ENCODE measurements at places on chromosomes 5 and 9.

DNA sequence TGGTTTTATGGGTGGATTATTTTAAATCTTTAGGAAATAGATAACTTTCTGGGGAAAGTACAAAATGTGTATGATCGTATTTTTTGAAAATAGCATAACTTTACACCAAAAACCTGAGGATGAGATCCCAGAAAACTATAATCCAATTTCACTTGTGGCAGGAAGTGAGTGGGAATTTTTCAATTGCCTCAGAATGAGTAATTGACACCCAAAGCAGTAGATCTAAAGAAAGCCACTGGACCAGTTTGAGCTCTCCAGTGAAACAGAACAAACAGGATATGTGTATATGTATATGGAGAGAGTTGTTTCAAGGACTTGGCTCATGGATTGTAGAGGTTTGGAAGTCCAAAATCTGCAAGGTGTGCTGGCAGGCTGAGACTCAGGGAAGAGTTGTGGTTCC lies 109.2 kb upstream of the SHB start:
- DNase-seq: no peak

GRCh38 chr9:126650404-126651341 lies 36.9 kb downstream of the LMX1B start:
- DNase-seq: no peak

DNA sequence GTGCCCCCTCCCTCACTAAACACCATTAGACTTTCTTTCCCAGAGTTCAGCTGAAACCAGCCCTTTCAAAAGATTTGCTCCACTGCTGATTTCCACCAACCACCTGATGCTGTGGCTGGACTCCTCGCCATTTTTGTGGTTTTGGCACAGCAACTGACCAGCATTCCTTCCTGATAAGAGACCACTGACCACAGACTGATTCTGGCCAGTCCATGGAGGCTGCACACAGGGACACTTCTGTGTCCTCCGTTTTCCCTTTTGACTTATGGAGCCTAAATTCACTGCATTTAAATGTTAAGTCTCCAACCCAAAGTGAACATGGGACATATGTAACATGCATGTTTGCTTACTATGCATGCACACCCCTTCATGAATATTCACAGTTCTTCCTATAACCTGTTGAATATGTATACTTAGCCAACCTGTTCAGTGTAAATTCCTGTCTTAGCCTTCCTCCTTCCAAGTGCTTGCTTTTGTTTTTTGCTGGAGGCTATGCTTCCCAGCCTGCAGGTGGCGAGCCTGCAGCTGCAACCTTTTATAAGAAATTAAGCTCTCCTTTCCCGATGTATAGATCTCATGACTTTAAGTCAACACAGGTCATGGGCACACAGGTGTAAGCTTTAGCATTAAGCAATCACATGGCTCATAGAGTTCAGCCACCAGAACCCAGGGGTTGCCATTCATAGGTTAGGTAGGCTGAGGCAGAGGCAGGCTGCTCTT lies 78.7 kb downstream of the ACTL7B start:
- DNase-seq: no peak

DNA sequence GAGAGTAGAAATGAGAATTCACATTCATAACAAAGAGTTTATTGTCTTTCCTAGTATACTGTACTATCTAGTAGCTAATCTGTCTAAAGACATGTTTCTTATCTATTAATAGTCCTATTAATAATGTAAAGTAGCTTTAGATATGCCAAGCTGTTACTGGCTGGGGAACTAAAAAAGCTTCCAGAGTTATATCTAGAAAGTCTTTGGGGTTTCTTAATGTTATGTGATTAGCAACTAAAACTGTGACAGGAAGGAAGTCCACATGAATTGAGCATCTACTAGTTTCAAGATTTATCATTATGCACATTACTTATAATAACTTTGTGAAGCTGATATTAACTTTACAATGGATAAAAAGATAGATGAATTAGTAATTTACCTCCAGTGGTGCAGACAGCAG lies 122.7 kb upstream of the CDKN2B start:
- no peak for DNase-seq

DNA sequence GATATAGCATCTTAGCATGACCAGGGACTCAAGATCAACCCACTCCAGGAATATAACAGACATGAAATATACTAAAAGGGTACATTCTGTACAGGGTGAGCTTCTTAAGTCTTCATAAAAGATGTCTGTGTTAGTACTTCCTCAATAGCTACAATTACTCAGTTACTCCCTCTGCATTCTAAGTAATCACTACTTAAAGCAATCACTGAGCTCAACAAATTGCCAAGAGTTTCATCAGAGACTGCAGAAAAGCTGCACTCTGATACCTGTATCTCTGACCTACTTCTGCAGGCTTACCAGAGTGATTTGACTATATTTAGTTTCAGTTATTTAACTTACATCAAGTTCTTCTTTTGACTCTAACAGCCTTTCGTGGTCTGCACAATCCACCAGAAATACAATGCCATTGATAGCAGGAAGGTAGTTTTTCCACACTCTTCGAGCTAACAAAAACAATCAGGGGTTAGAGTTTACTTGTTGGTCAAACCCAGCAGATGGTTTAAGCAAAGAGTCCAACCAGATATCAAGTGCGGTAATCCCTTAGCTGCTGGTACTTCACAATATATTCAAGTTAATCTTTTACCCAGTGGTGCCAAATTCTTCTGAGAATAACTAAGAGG lies 23.3 kb downstream of the SAR1B start:
- no peak for DNase-seq

DNA sequence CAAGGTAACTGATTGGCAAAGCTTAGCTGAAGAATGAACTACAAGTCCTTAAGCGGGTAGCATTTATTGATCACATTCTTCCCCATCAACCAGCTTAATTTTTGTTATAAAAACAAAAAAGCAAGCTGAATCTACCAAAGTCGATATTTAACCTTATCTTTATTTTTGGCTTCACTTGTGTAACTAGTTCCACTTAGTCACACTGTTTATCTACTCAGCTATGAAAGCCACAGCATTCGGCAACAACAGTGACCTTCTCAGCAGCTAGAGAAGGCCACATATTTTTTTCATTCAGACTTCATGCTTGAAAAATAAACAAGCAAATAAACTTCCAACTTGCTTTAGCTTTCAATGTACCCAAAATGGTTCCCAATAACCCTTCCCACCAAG lies 69.4 kb downstream of the KLHL3 start:
- no peak for DNase-seq

DNA sequence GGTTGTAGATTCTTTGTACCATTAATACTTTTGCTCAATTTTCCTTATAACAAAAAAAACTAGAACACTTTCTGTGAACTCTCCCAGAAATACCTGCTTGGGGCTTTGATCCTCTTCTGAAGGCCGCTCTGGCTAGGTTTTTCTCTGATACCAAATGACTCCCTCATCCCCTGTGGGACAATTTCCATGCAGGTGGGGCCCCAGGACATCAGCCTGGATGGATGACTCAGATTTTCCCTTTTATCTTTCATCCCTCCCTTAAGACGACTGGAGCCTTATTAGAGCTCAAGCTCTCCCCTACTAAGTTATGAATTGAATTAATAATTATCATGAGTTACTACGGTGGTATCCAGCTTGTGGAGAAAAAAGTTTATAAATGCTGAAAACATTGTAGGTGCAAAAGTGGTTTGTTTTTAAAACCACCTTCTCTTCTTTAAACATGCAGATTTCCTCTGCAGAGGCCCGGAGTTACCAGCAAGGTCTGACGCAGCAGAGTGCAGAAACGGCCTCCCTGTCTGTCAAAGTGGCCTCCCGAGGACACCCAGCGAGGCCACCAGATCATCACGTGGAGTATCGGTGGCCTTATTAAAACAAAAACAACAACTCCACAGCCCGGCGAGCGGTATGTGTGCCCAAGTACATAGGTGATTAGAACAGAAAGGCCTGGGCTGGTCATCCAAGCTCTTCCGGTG lies 50.8 kb upstream of the IRX4 start:
- no peak for DNase-seq

DNA sequence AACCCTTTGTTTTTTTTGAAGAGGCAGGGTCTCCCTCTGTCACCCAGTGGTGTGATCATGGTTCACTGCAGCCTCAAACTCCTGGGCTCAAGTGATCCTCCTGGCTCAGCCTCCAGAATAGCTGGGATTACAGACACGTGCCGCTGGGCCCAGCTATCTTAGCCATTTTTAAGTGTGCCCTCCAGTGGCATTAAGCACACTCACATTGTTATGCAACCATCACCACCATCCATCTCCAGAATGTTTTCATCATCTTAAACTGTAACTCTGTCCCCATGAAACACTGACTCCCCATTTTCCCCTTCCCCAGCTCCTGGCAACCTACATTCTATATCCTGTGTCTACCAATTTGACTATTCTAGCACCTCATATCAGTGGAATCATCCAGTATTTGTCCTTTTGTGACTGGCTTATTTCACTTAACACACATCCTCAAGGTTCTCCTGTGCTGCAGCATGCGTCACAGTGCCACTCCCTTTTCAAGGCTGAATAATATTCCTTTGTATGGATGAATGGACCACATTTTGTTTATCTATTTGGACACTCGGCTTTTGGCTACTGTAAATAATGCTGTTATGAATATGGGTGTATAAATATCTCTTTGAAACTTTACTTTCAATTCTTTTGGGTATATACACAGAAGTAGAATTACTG lies 12.5 kb upstream of the RAPGEF1 start:
- no peak for DNase-seq

All from left hindlimb (tissue), 1 donor.